Prostate gland (tissue), 2 donors: ENCODE measurements at places on chromosomes 7 and 10. TPM values are rescaled to one million over a fixed set of nuclear protein-coding genes. Genes with fewer than 3 reads are reported as not detected.
A peak's percentile ranks its signal among the peaks of the same experiment; 100 is the strongest.

PON1 gene
- total RNA-seq, result 0.87 TPM

DNA sequence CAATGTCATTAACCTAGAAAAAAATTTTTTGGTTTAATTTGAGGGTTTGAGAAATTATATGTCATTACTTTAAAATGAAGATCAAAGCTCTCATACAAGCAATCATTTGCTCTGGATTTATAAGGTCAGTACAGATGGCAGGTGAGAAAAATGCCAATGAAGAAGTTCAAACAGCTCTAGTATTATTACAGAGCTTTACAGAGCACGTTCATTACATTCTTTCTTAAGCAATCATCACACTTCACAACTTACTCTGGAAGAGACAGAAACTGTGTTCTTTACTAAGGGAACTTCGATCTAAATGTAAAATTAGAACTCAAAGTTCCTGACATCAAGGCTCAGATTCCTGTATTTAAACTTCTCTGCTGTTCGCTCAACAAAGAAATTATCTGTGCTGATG, 153.4 kb downstream of the ATE1 start:
- no peaks in the 10 kb centered on the region for H3K4me1 ChIP-seq
- no peak overlapping the region for H3K27ac ChIP-seq
- no peaks in the 10 kb centered on the region for H3K27me3 ChIP-seq
- DNase-seq, result no peak

- no peak overlapping the region for H3K27ac ChIP-seq
- DNase-seq, result no peak
- H3K36me3 ChIP-seq, result no peaks in the 10 kb centered on the region
These were observed 153.9 kb downstream of the CDH23 start for GRCh38 chr10:71550628-71551027.

DNA sequence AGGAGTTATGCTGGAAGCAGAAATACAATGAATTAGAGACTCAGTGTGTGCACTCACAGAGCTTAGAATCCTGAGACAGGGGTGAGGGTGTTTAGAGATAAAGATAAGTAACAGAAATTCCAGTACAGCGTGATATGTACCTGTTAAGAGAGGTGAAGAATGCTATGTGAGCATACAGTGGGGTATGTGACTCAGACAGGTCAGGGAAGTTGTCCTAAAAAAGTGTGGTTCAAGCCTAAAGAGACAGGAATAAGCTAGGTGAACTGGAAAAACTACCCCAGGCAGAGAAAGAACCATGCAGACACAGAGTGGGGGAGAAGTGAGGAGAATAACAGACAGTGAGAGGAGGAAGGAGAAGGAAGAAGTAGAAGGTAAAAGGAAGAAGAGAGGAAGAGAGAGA, 8.6 kb downstream of the SMIM30 start:
- DNase-seq, result no peak
- H3K27ac ChIP-seq, result no peak overlapping the region
- no peak overlapping the region for H3K4me3 ChIP-seq

DNA sequence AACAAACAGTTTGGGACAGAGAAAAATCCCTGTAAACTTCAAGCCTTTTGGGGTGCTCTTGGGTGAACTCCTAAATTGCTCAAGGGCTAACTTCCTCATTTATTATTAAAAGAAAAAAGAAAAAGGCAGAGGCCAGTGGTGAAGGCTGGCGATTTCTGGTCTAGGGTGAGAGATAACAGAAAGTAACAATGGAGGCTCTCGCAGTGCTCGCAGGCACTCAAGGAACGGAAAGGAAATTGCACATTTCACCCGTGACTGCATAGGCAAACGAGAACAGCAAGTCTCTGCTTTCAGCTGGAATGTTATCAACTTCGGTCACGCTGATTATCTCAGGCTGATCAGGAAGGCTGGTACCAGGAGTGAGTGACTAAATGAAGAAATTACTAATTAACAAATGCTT, 70.7 kb downstream of the PRKAG2 start:
- no peak overlapping the region for H3K27ac ChIP-seq
- H3K27me3 ChIP-seq, result no peaks in the 10 kb centered on the region
- DNase-seq, result peak; percentile 53
- no peaks in the 10 kb centered on the region for H3K4me1 ChIP-seq
- H3K4me3 ChIP-seq, result no peak overlapping the region

DNA sequence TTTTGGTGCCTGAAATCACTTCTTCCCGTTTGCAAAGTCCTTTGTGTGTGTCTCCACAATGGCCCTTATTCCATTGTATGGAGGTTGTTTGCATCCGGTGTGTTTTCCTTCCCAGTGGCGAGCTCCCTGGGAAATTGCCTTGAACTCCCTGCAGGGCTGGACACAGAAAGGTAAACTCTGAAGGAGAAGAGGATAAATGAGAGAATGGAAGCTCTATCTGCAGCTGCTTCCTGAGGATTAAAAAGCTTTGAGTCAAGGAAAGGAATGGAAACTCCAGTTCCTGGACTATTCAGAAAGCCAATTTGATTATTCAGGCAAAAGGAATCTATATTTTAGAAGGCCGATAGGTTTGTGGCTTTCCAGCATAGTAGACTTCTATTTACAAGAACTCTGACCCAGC, 4.4 kb upstream of the GRK5 start:
- H3K4me3 ChIP-seq, result no peak overlapping the region
- peaks cover 8% of the 10 kb centered on the region for H3K4me1 ChIP-seq
- no peak overlapping the region for H3K27ac ChIP-seq
- no peak for DNase-seq

TRIM56 gene
- total RNA-seq, result 36.1 TPM

GRCh38 chr7:42342381-42342780, 105.4 kb upstream of the GLI3 start:
- no peaks in the 10 kb centered on the region for H3K36me3 ChIP-seq
- H3K27ac ChIP-seq, result no peak overlapping the region
- no peaks in the 10 kb centered on the region for H3K4me1 ChIP-seq
- DNase-seq, result no peak
- H3K4me3 ChIP-seq, result no peak overlapping the region

SLC26A5 gene
- total RNA-seq, result 1.5 TPM

DNA sequence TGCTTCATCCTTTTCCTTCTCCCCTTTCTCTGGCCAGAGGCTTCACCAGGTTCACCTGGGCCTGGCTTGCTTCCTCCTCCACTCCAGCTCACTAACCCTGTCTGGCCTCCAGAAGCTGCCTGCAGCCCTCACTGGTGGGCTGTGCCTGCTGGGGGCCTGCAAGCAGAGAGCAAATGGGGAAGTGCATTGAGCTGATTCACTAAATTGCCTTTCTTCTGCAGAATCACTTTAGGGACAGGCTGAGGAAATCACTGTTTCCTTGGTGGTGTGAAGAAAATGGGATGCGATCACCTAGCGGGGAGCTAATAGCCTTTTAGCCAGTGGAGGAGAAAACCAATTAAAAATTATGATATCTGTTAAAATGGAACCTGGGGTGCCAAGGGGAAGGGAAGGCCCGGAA, 3.0 kb downstream of the RET start:
- no peaks in the 10 kb centered on the region for H3K36me3 ChIP-seq
- H3K27me3 ChIP-seq, result peaks cover 7% of the 10 kb centered on the region
- no peaks in the 10 kb centered on the region for H3K4me1 ChIP-seq
- DNase-seq, result no peak

GRCh38 chr7:87007038-87007437, 52.4 kb downstream of the ELAPOR2 start:
- no peaks in the 10 kb centered on the region for H3K27me3 ChIP-seq
- H3K36me3 ChIP-seq, result no peaks in the 10 kb centered on the region
- no peak overlapping the region for H3K27ac ChIP-seq
- H3K4me1 ChIP-seq, result no peaks in the 10 kb centered on the region

- H3K27me3 ChIP-seq, result no peaks in the 10 kb centered on the region
- no peak overlapping the region for H3K4me3 ChIP-seq
- H3K36me3 ChIP-seq, result no peaks in the 10 kb centered on the region
- DNase-seq, result no peak
These were observed 304.7 kb upstream of the AOAH start for GRCh38 chr7:37028909-37029440.

FANK1 gene
- 7.9 TPM for total RNA-seq

OR6B1 gene
- not detected for total RNA-seq

OR2A1 gene
- total RNA-seq, result not detected

GRCh38 chr7:128420773-128421172, 11.0 kb upstream of the IMPDH1 start:
- H3K4me1 ChIP-seq, result no peaks in the 10 kb centered on the region
- DNase-seq, result no peak
- H3K27me3 ChIP-seq, result no peaks in the 10 kb centered on the region
- H3K4me3 ChIP-seq, result no peak overlapping the region

DNA sequence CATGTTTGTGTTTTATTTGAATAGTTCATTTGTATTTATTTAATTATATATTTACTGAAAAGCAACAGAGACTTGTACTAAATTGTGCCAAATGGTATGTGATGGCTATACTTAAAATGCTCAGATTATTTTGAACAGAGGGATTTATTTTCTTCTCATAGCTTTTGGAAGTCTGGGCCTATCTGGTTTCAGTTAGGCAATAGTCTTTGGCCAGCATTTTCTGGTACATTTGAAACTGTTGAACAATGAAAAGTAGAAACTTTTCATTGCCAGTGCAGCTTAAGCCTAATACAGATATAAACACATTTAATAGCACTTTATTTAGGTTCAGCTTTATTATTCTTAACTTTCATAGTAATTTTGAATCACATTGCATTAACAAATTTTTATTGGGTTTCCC, 188.0 kb downstream of the TAX1BP1 start:
- H3K36me3 ChIP-seq, result no peaks in the 10 kb centered on the region
- no peaks in the 10 kb centered on the region for H3K4me1 ChIP-seq
- H3K27me3 ChIP-seq, result no peaks in the 10 kb centered on the region
- H3K4me3 ChIP-seq, result no peak overlapping the region
- H3K27ac ChIP-seq, result no peak overlapping the region

- no peaks in the 10 kb centered on the region for H3K27me3 ChIP-seq
- no peak overlapping the region for H3K4me3 ChIP-seq
- H3K4me1 ChIP-seq, result no peaks in the 10 kb centered on the region
- H3K27ac ChIP-seq, result no peak overlapping the region
- no peak for DNase-seq
These were observed 62.9 kb downstream of the CELF2 start for GRCh38 chr10:11080564-11080984.

- no peak for DNase-seq
- H3K27ac ChIP-seq, result no peak overlapping the region
- H3K4me3 ChIP-seq, result no peak overlapping the region
These were observed 36.6 kb downstream of the ADCY1 start for GRCh38 chr7:45610660-45611299.

TAS2R41 gene
- not detected for total RNA-seq

DNA sequence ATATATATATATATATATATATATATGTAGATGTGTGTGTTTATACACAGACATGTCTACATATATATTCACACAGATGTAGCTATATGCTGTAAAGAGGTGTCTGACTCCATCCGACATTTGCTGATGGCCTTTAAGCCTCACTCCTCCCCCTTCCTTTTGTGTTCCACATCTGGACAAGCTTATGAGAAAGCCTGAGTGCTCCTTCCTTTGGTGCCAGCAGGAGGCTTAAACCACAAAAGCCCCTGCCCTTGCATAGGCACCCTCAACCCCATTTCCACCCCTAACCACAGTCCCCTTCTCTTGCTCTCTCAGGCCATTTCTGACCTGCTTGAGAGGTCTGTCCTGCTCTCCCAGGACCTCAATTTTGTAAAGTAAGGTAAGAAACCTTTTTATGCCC, 98.7 kb downstream of the SVOPL start:
- H3K36me3 ChIP-seq, result no peaks in the 10 kb centered on the region
- H3K4me1 ChIP-seq, result no peaks in the 10 kb centered on the region
- no peak overlapping the region for H3K27ac ChIP-seq
- H3K27me3 ChIP-seq, result no peaks in the 10 kb centered on the region
- DNase-seq, result no peak
- no peak overlapping the region for H3K4me3 ChIP-seq

- no peaks in the 10 kb centered on the region for H3K4me1 ChIP-seq
- no peak overlapping the region for H3K4me3 ChIP-seq
- DNase-seq, result no peak
These were observed 138.5 kb downstream of the PLXNA4 start for GRCh38 chr7:132437730-132438129.

DNA sequence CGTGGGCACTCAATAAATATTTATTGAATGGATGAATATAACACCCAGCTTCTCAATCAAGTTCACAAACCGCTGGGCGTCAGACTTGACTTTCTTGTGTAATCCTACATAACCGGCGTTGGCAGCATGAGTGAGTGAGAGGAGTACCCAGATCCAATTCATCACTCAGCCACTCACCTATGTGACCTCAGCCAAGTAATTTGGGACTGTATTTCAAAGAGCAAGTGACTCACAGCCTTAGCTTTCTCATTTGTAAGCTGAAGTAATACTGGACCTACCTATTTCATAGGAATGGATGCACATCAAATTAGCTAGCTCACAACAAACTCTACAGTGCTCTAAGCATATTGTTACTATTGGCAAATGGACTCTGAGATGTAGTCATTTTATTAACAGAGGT, 53.8 kb upstream of the FAM204A start:
- H3K4me1 ChIP-seq, result no peaks in the 10 kb centered on the region
- H3K27me3 ChIP-seq, result no peaks in the 10 kb centered on the region
- H3K36me3 ChIP-seq, result no peaks in the 10 kb centered on the region
- no peak overlapping the region for H3K4me3 ChIP-seq
- no peak overlapping the region for H3K27ac ChIP-seq

PKD2L1 gene
- 0.09 TPM for total RNA-seq

OAT gene
- total RNA-seq, result 86.3 TPM

DNA sequence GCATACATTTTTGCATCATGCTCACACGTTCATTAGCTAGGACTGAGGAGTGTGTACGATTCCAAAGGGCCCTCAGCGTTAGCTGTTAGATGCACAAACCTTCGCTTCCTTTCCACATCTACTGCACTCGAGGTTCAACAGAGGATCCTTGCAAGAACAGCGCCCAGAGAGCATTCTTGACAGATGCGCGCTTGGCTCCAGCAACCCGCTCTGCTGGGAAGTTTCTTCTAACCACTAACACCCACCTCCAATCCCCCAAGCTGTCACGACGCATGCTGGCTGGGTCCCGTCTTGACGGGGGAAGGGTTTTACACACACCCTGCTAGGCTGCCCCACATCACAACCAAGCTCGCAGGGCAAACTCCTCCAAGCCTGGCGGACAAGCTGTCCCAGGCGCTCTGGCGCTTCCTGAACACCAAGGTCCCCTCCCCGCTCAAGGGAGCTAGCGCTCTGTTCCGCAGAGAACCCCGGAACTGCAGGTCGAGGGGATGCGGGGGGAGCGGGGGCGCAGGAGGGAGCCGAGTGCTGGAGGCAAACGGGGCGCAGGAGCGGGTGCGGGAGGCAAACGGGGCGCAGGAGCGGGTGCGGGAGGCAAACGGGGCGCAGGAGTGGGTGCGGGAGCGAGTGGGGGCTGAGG, 653 bp upstream of the ADRB1 start:
- peak; percentile 48 for DNase-seq
- peak overlapping the region; percentile 86 for H3K4me3 ChIP-seq
- no peaks in the 10 kb centered on the region for H3K36me3 ChIP-seq
- H3K4me1 ChIP-seq, result no peaks in the 10 kb centered on the region
- no peaks in the 10 kb centered on the region for H3K27me3 ChIP-seq

ARHGAP22 gene
- total RNA-seq, result 8.6 TPM

- no peak for DNase-seq
- no peak overlapping the region for H3K27ac ChIP-seq
- no peaks in the 10 kb centered on the region for H3K27me3 ChIP-seq
- H3K4me3 ChIP-seq, result no peak overlapping the region
- no peaks in the 10 kb centered on the region for H3K4me1 ChIP-seq
These were observed 158.0 kb downstream of the TRIL start for GRCh38 chr7:28800150-28800549.

- no peaks in the 10 kb centered on the region for H3K4me1 ChIP-seq
- H3K27me3 ChIP-seq, result no peaks in the 10 kb centered on the region
- H3K36me3 ChIP-seq, result no peaks in the 10 kb centered on the region
These were observed 27.0 kb upstream of the SAMD9L start for GRCh38 chr7:93175219-93175618.
